Keratinocyte (primary cell): ENCODE measurements at places on chromosomes 5 and 9.

GRCh38 chr9:87195306-87195705, 248.0 kb upstream of the GAS1 start:
- no peak overlapping the region for H3K27ac ChIP-seq
- DNase-seq: no peak
- H3K4me1 ChIP-seq: peaks cover 33% of the 10 kb centered on the region
- no peaks in the 10 kb centered on the region for H3K36me3 ChIP-seq
- no peaks in the 10 kb centered on the region for H3K27me3 ChIP-seq

- no peak overlapping the region for H3K4me3 ChIP-seq
- no peak overlapping the region for H3K27ac ChIP-seq
- H3K36me3 ChIP-seq: peaks cover 5% of the 10 kb centered on the region
- DNase-seq: no peak
Observed at GRCh38 chr9:2192356-2192979, 177.3 kb downstream of the SMARCA2 start.

GRCh38 chr9:123417289-123418051, 61.5 kb downstream of the CRB2 start:
- H3K36me3 ChIP-seq: no peaks in the 10 kb centered on the region
- H3K27ac ChIP-seq: no peak overlapping the region
- no peak for DNase-seq
- H3K4me3 ChIP-seq: no peak overlapping the region
- H3K4me1 ChIP-seq: no peaks in the 10 kb centered on the region

DNA sequence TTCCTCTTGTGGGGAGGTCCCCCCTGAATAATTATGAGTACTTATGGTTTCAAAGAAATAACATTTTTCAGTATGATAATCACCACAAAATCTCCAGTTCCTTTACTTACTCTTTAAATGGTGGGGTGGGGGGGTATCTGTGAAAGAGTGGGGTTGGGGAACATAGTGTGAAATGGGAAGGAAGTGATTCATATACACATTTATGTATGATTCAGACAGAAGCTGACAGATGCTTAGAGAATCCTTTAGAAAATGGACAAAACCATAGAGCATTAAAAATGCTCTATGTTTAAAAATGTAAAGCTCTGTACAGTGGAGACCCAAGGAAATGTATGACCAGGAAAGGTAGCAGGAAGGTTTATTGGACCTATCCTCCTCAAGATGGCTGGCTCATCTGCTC, 267.5 kb upstream of the GRIA1 start:
- no peak overlapping the region for H3K27ac ChIP-seq
- peaks cover 8% of the 10 kb centered on the region for H3K4me1 ChIP-seq
- H3K27me3 ChIP-seq: no peaks in the 10 kb centered on the region
- H3K4me3 ChIP-seq: no peak overlapping the region
- H3K36me3 ChIP-seq: no peaks in the 10 kb centered on the region
- no peak for DNase-seq

- H3K4me3 ChIP-seq: no peak overlapping the region
- H3K4me1 ChIP-seq: no peaks in the 10 kb centered on the region
- no peak overlapping the region for H3K27ac ChIP-seq
- no peaks in the 10 kb centered on the region for H3K27me3 ChIP-seq
- peaks cover 2% of the 10 kb centered on the region for H3K36me3 ChIP-seq
- DNase-seq: no peak
Observed at GRCh38 chr5:128470663-128471062, 67.4 kb downstream of the FBN2 start.

- no peaks in the 10 kb centered on the region for H3K36me3 ChIP-seq
- DNase-seq: no peak
- peak overlapping the region; percentile 86 for H3K4me3 ChIP-seq
- H3K4me1 ChIP-seq: peaks cover 17% of the 10 kb centered on the region
- H3K27me3 ChIP-seq: no peaks in the 10 kb centered on the region
Observed at GRCh38 chr9:97695995-97696802, 941 bp downstream of the XPA start.
